ENCODE measurements at places on chromosomes 6 and 20.

DNA sequence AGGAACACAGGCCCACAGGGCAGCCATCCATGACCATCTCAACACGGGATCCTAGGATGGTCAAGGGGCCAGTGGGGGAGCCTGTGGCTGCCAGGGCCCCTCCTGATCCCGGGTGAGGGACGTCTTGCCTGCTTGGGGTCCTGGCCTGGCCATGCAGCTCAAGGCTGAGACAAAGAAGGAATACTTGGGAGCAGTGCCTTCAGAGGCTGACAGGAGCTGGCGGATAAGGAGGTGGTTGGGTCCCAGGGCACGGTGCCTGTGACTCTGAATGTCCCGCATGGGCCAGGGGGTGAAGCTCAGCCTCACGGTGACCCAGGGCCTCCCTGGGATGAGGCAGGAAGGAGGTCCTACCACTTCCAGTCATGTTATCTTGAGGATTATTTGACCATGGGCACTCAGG is 95.2 kb downstream of the SMOC2 start:
- no peak for DNase-seq

DNA sequence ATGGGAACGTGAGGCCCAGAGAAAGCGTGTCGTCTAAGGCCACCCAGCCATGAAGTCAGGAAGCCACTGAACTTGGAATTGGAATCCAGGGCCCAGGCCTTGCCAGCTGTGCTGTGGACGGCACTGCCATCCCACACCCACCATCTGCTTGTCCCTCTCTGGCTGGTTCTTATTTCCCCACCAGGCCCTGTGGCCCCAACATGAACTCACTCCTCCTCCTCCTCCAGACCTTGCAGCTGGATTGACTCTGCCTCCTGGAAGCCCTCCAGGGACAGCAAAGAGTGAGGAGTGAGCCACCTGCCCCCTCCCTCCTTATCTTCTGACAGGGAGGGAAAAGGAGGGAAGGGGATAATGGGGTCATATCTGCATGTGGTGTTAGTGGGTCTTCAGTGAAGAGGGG is 16.0 kb upstream of the IP6K3 start:
- DNase-seq, result no peak

DNA sequence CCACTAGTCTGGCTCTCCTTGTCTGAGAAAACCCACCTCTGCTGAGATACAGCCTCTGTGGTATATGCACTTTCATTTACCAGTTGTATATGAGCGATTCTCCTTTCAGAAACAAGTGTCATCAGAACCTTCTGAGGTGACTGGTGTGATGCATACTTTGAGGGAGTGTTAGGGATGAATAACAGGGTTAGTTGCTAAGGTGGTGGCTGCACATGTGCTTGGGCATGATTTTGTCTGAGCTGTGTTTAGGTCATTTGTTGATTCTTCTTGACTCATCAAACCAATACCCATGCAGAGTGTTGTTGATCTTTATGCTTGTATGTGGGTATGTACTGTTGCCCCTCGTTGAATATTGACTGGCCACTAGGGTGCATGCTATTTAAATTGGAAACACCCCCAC is 25.7 kb downstream of the DTD1 start:
- DNase-seq, result no peak

DNA sequence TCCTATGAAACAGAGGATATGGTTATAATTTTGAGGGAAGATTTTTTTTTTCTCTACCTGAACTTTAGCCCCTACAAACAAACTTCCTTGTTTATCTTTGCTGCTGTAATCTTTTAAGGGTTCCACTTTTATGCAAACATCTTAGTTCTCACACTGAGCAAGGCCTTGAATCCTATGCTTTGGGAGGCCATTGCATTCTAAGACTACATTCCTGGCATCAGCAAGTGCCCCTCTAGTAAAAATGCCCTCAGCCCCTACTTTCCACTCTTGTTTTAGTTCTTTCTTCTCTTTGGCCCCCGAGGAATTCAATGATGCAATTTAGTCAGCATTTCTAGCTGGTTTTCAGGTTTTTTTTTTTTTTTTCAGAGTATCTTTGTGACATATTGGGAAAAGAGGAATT is 8.1 kb upstream of the AHI1 start:
- no peak for DNase-seq

- no peak for DNase-seq
Measured at GRCh38 chr6:50713977-50714486, 706 bp downstream of the TFAP2D start.

DNA sequence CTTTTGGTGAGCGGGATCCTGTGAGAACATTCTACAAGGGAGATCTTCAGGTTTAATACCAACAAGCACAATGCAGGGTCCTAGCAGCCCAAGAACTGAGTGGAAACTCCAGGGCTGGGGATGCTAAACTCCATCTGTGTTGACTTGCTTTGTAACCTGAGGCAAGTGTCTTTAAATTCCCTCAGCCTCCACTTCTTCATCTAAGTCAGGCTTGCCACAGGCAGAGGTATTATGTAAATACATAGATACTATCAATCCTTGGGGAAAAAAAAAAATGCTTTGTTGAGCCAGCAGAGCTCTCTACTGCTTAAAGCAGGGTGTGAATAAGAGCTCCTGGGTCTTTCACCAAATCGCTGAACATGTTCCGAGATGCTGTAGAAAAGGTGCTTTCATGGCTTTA is 114.2 kb upstream of the PHACTR1 start:
- no peak for DNase-seq

- DNase-seq, result no peak
Measured at GRCh38 chr6:132568611-132569010, 1.5 kb upstream of the TAAR6 start.

DNA sequence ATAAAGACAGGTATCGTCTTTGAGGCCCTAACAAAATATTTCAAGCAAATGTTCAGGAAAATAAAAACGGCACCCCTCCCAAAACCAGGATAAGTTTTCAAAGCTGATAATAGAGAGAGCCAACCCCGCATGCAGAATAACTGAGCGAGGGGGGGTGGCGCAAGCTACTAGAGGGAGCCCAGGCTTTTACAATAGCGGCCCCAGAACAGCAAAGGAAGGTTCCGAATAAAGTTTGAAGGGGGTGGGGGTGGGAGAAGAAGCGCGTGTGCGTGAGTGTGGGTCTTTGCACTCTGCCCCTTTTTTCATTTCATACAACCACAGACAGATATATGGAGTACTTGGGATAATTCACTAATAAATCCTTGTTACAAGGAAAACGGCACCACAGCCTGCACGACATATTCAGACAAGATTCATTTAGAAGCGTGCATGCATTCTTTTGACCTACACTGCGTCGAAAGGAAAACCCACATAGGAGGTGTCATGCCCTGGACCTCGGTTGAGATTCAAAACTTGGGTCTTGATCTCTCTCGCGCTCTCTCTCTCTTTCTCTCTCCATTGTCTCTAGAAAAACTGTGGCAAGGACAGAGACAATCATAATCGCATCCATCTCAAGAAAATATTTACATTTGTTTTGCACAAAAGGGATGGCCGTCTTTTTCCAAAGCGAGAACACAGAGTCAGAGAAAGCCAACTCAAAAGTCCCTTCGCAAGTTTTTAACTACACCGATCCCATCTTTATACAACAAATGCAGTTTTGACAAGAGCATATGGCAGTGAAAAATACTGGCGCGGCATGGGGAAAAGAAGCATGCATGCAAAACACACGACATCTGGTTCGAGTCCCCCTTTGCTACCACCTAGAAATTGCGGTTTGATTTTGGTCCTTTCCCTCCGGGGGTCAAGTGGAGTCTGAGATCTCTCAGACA is 1.6 kb downstream of the OLIG3 start:
- DNase-seq, result no peak

- DNase-seq, result no peak
Measured at GRCh38 chr6:37483917-37484785, 15.5 kb downstream of the CCDC167 start.

DNA sequence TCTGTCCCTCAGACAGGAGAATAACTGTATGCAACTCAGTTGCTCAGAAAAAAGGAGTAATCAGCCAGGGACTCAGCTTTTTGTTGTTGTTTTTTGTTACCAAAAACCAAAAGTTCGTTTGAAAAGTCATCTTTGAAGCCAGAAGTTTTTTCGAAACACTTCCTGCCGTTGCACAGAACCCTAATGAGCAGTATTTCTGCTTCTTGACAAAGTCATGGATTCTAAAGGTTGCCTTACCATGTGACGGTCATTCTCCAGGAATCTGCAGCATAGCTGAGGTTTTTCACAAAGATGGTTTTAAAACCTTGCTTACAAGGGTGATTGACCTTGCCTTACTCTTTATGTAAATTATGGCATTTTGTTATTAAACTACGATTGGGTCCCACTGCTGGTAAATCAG is 1.9 kb downstream of the RAB32 start:
- DNase-seq, result no peak

- DNase-seq, result no peak
Measured at GRCh38 chr20:38000293-38000692, 33.0 kb downstream of the TTI1 start.

GRCh38 chr6:84172080-84172479 is 55.4 kb downstream of the CEP162 start:
- DNase-seq, result no peak

- no peak for DNase-seq
Measured at GRCh38 chr6:16805243-16805950, 44.1 kb upstream of the ATXN1 start.

All from HCT116 (cell line).